Astrocyte (in vitro differentiated cells and primary cell): ENCODE measurements at places on chromosomes 5 and 9. TPM values are rescaled to one million over a fixed set of nuclear protein-coding genes. Genes with fewer than 3 reads are reported as not detected.

Gene MUSK
- total RNA-seq: not detected in 2 replicates

Gene SLIT3
- 20.7 and 33.0 TPM in 2 replicates for total RNA-seq

DNA sequence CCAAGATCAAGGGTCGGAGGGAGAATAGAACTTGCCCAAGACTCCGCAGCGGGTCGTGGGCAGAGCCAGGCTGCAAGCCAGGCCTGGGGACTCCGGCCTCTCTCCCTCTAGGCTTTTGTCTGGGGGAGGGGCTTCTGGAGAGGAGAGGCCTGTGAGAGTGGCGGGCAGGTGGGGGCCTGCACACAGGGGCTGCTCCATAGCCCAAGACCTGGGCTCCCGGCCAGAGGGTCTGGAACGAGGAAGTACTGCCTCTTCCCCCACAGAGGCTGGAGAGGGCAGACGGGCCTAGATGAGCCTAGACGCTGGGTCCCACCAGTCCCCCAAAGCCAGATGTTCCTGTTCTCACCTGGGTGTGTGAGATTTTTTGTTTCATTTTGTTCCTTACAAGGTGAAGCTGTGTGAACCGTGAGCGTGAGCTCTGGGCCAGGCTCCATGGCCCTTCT, 5.2 kb upstream of the ST6GALNAC6 start:
- DNase-seq: no peak
- no peak overlapping the region for H3K27ac ChIP-seq
- H3K4me1 ChIP-seq: peaks cover 11% of the 10 kb centered on the region
- H3K4me3 ChIP-seq: no peak overlapping the region

DNA sequence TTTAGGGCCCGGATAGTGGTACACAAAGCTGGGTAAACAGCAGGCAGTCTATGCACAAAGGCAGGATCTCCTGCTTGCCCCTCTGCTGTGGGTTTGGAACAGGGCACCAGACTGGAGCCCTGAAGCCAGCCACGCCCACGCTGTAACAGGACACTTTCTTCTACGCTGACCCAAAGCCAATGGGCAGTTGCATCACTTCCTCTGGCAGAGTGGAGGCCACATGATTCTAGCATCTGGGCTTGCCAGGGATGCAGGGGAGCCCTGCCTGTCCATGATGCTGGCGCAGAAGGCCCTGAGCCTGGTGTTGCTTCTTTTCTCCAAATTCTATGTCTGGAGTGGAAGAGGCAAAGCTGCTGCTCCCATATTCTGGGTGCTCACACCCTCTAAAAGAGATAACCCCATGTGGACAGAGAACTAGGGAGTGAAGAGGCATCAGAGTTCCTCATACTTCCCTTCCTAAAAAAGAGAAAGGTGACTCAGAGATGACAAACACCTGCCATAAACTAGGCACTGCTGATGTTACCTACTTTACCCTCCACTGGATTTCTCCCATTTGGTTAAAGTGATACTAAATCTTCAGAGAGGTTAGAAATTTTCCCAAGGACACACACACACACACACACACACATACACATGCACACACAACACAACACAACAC, 260.3 kb upstream of the KLF4 start:
- H3K4me3 ChIP-seq: no peak overlapping the region
- H3K36me3 ChIP-seq: no peaks in the 10 kb centered on the region
- no peaks in the 10 kb centered on the region for H3K27me3 ChIP-seq
- peak; percentile 93 for DNase-seq
- peaks cover 29% of the 10 kb centered on the region for H3K4me1 ChIP-seq

DNA sequence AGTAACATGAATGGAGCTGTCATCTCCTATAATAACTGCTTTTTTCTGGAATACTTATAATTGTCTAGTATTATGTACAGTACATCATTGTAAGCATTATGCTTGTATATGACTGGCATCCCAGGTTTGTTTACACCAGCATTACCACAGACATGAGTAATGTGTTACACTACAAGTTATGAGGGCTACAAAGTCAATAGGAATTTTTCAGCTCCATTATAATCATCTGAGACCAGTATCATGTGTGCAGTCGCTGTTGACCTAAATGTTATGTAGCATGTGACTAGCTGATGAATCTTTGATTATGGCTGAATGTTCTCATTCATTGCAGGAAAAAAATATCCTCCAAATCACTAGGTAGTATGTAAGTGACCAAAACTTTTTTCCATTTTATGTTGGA, 2.2 kb downstream of the ZCCHC9 start:
- H3K27ac ChIP-seq: peak overlapping the region; percentile 16
- no peak overlapping the region for H3K4me3 ChIP-seq
- H3K36me3 ChIP-seq: peaks cover 6% of the 10 kb centered on the region

Gene ADAMTS2
- 18.8 and 26.6 TPM in 2 replicates for total RNA-seq

Gene SNX24
- total RNA-seq: 33.7 and 44.6 TPM in 2 replicates

Gene ESM1
- total RNA-seq: 0.54 TPM in 1 of 2 replicates, not detected in the other

Gene IFNA21
- total RNA-seq: not detected in 2 replicates

- no peaks in the 10 kb centered on the region for H3K4me1 ChIP-seq
- no peak for DNase-seq
- no peaks in the 10 kb centered on the region for H3K27me3 ChIP-seq
- no peaks in the 10 kb centered on the region for H3K36me3 ChIP-seq
- no peak overlapping the region for H3K27ac ChIP-seq
- H3K4me3 ChIP-seq: no peak overlapping the region
Measured at GRCh38 chr5:174625591-174626350, 98.6 kb upstream of the MSX2 start.

- DNase-seq: peak; percentile 99
- peaks cover 59% of the 10 kb centered on the region for H3K4me1 ChIP-seq
- H3K27ac ChIP-seq: peak overlapping the region; percentile 96
- no peaks in the 10 kb centered on the region for H3K27me3 ChIP-seq
- no peak overlapping the region for H3K4me3 ChIP-seq
Measured at GRCh38 chr5:147483961-147484707, 25.7 kb downstream of the DPYSL3 start.

- no peak for DNase-seq
- H3K27ac ChIP-seq: no peak overlapping the region
- H3K4me3 ChIP-seq: no peak overlapping the region
- H3K4me1 ChIP-seq: no peaks in the 10 kb centered on the region
Measured at GRCh38 chr5:10315824-10316509, 8.3 kb upstream of the CMBL start.

Gene BNC2
- total RNA-seq: 38.0 and 47.4 TPM in 2 replicates

GRCh38 chr9:127651697-127652610, 39.9 kb downstream of the STXBP1 start:
- no peaks in the 10 kb centered on the region for H3K27me3 ChIP-seq
- no peaks in the 10 kb centered on the region for H3K36me3 ChIP-seq
- H3K4me3 ChIP-seq: no peak overlapping the region
- no peak for DNase-seq
- H3K4me1 ChIP-seq: no peaks in the 10 kb centered on the region

Gene EQTN
- total RNA-seq: not detected in 2 replicates

- H3K27me3 ChIP-seq: peaks cover 16% of the 10 kb centered on the region
- no peaks in the 10 kb centered on the region for H3K36me3 ChIP-seq
- H3K4me3 ChIP-seq: no peak overlapping the region
- peaks cover 1% of the 10 kb centered on the region for H3K4me1 ChIP-seq
Measured at GRCh38 chr5:172527559-172527958, 73.2 kb upstream of the SH3PXD2B start.
